ENCODE measurements at places on chromosomes 12 and 14. TPM values are rescaled to one million over a fixed set of nuclear protein-coding genes. Genes with fewer than 3 reads are reported as not detected.

DNA sequence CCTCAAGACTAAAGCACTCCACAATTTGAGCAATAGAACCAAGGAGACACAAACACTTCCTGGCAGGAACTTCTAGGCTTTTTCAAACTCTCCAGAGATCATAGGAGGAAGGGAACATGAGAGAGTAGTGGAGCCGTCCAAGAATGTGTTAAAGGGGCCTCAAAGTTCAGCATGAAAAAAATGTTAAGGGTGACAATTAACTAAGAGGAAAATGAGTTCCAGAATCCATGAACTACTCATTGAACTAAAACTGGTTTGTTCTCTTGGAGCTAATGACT, 122.0 kb downstream of the WIF1 start:
- DNase-seq = no peak

DNA sequence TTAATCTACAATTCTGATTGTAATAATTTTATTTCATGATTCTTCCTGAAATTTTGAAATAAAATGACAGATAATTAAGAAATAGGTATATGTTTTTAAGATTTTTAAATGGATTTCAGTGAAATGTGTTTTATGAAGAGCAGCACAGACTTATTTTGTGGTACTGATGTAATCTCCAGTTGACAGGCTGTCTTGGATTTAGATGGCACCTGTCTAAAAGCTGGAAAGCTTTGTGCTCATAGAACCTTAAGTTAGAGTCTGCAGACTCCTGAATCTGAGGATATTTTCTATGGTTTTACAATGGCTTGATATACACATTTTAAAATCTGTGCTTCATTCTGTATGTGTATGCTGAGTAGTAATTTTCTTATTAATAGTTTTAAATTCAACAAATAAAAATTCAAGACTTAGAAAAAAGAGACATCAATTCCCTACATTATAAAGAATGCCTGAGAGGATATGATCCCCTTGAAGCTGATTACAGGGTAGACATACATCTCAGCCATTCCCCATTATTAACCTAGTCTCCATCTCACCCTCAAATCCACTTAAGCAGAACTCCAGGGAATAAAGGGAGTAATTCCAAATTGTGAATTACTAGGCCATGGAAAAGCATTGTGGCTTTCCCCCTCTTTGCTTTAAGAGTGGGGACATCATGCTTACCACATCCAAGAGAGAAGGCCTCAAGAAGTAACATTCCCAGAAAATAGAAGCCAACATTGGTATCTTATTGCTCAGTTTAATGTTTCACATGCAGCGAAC, 33.7 kb upstream of the ACSS3 start:
- DNase-seq = no peak

PLA2G1B gene
- 0.73 TPM for polyA plus RNA-seq

DNA sequence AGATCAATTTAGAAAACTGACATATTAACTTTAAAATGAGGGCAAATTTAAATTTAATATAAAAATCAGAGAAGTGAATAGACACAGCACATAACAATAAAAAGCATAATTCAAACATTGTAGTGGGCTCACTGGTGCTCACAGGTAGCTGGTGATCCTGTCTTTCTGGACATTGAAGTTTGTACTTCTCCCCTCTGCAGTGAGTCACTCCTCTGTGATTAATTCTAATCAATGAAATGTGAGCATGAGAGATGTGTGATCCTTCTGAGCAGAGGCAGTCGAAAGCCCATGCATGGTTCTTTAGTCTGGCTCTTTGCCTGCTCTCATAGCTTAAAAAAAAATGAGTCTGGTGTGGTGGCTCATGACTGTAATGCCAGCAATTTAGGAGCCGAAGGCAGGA, 59.0 kb upstream of the RERGL start:
- no peak for DNase-seq

DNA sequence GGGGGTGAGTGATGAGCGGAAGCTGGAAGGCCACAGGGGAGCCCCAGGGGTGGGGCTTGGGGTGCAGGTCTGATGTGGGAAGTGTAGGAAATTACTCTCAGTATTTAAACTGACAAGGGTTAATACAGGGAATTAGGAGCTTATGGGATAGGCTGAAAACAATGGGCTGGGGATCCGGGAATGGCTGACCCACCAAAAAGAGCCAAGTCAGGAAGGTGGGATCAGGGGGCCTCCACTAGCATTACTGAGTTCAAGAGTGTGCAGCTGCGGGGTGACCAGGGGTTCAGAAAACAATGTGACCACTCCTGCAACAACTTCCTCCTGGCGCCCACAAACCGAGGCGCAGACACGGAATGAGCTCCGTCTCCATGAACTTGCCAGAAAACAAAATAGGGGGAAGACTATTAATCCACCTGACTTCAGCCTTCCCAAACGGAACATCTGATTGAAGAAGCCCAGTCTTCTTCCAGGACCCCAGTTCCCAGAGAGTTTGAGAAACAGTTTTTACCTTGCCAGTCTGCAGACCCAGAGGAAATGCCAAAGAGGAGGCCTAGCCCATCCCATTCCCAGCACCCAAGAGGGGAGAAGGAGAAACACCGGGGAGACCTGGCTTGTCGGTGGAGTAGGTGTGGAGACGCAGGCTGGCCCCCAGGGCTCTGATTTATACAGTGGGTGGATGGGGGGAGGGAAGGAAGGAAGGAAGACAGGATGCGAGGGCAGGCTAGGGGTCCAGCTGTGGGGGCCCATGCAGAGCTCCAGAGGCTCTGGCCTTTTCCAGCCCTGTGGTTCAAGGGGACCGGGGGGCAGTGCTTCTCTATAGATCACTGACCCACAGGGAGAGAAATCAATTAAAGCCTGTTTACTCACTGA, 16.5 kb upstream of the YY1 start:
- DNase-seq = no peak

DNA sequence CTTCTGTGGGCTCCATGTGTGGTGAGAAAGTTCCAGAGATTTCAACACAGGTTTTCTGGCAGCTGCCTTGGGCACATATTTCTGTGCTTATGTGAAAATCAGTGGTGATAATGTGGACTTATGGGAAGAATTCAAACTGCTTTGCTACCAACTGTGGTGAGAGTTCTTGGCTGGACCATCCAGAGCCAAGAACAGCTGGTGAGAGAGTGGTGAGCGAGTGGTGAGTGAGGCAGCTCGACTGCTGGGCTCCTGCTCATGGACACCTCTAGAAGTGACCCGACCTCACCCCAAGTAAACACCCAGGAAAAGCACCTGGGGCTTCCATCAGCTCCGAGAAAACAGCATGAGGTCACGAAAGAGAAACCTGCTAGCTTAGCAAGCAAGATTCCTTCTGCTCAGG, 106.4 kb downstream of the PIWIL1 start:
- DNase-seq = no peak

- no peak for DNase-seq
Measured at GRCh38 chr12:122990961-122991622, 10.6 kb downstream of the ARL6IP4 start.

DNA sequence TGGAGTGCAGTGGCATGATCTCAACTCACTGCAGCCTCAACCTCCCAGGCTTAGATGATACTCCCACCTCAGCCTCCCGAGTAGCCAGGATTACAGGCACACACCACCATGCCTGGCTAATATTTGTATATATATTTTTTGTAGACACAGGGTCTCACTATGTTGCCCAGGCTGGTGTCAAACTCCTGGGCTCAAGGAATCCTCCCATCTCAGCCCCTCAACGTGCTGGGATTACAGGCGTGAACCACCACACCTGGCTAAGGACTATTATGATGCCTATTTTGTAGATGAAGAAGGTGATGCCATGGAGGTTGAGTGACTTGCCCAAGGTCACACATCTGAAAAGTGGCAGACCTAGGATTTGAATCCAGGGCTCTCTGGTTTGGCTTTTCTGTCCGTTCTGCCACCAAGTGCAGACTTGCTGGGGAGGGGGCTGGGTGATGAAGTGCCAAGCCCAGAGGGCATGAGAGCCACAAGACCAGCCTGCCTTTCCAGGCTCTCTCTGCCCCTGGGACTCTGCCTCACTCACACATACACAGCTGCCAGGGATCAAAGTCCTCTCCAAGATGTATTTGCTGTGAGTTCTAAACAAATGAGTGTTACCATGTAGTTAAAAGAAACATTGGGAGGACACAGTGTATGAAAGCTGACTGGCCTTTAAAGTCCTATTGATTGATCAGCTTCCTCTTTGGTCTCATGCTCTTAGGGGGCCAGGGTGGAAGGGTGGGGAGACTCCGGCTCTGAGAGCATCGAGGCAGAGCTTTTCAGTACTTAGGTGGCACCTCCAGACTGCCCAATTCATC, 21.3 kb upstream of the RBM19 start:
- no peak for DNase-seq

- no peak for DNase-seq
Measured at GRCh38 chr14:85363358-85363757, 166.6 kb upstream of the FLRT2 start.

GRCh38 chr12:60834806-60835205, 1239.0 kb downstream of the SLC16A7 start:
- DNase-seq = no peak

KCNJ8 gene
- 20.4 TPM for polyA plus RNA-seq

GRCh38 chr14:39704594-39704993, 272.4 kb upstream of the FBXO33 start:
- DNase-seq = no peak

DNA sequence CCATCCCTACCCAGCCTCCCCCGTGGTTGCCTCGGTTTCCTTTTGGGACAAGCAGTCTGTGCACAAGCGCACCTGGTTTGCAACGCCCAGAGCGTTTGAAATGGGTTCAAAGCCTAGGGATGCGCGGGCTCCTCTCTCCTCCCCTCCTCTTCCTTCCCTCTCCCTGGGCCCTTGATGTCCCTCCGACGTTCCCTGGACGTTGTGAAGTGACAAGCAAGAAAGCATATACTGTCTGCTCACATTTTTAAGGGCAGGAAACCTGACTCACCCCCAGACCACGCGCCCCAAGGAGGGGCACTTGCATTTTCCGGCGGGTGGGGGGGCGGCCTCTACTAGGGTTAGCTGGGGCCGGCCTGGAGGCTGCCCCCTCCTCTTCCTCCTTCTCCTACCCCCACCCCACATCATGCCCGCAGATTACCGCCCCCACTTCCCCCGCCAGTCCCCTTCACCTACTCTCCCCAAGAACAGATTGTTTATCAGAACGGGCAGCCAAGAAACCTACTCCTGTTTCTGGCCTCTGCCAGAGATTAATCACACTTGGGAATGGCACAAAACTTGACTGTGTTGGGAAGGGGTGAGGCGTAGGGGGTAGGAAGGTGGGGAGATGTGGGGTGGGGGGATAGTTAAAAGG, 9.5 kb upstream of the IRF2BPL start:
- no peak for DNase-seq

GRCh38 chr14:67666750-67667449, 7.5 kb downstream of the VTI1B start:
- DNase-seq = peak; percentile 29

GRCh38 chr12:53750812-53751335, 905 bp downstream of the CISTR start:
- DNase-seq = no peak

TRHDE gene
- polyA plus RNA-seq = 26.4 TPM

GRCh38 chr12:33828326-33828725, 194.0 kb upstream of the ALG10 start:
- no peak for DNase-seq

TAS2R14 gene
- polyA plus RNA-seq = 3.3 TPM

- no peak for DNase-seq
Measured at GRCh38 chr14:73802431-73803188, 49.0 kb upstream of the PTGR2 start.

GRCh38 chr12:90905691-90906370, 49.1 kb downstream of the CCER1 start:
- no peak for DNase-seq

DEGS2 gene
- 10.7 TPM for polyA plus RNA-seq

GRCh38 chr14:103625356-103626095, 3.5 kb upstream of the KLC1 start:
- no peak for DNase-seq

- DNase-seq = no peak
Measured at GRCh38 chr12:105928436-105928835, 210.3 kb downstream of the NUAK1 start.

DNA sequence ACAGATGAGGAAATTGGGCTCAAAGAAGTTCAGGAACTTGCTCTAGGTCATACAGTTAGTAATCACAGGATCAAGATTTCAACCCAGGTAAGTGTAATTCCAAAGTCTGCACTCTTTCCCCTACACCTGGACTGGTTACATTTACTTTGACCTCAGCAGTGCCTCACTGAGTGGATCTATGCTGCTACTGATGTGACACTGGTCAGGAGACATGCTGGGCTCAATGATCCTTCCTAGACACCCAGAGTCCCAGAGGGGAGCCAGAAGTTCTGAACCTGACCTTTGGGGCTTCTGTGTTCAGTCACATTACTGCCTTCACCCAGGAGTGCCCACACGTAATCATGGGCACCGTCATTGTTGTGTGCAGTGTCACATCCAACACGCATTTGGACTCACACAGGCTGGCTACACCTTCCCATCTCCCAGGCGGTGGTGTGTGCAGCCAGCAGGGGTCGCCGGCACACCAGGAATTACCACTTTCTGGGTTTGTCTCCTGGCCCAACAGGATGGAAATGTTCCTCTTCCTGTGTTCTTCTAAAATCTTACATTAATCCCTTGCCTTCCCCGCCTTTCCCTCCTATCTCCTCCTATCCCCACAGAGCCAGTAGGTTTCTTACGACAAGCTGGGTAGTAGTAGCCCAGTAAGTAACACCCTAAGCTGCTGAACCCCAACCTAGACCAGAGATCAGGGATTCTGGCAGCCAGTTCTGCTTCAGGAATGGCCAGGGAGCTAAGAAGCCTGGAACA, 25.6 kb downstream of the CALCOCO1 start:
- DNase-seq = no peak

DNA sequence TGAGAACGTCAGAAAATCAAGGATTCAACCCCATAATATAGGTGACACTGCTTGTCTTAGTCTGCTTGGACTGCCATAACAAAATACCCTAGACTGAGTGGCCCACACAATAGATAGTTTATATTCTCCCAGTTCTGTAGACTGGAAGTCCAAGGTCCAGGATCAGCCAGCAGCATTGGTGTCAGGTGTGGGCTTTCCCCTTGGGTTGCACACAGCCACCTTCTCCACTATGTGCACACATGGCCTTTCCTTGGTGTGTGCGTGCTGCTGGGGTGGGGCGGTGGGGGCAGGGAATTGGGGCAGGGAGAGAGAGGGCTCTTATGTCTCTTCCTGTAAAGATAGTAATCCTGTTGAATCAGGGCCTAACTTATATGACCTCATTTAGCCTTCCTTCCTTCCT, 106.4 kb downstream of the SLC25A47 start:
- no peak for DNase-seq

GRCh38 chr12:4289231-4289878, 15.8 kb downstream of the CCND2 start:
- DNase-seq = no peak

PPP4R3A gene
- polyA plus RNA-seq = 108 TPM

DNA sequence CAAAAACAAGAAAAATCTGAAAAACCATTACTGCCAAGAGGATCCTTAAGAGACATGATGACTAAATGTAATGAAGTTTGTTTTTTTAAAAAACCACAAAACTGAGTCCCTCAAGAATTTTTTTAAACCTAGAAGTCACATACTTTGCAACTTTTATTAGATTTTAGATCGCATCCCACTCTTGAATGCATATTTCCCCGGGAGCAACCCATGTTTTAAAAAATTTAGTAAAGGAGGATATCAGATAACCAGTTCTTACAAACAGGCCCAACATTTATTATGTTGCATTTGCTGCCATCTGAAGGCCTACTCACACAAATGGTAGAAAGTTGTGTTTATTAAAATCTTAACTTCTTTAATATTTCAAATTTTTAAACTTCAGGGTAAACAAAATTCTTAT, 44.3 kb upstream of the CCT2 start:
- no peak for DNase-seq

- no peak for DNase-seq
Measured at GRCh38 chr14:100292301-100292775, 13.9 kb downstream of the SLC25A29 start.

GRCh38 chr12:106861984-106862916, 87.8 kb downstream of the RIC8B start:
- no peak for DNase-seq

GRCh38 chr12:26435069-26435404, 239.7 kb downstream of the SSPN start:
- DNase-seq = no peak
